ENCODE measurements at places on chromosomes 6 and 20. TPM values are rescaled to one million over a fixed set of nuclear protein-coding genes. Genes with fewer than 3 reads are reported as not detected.

GRCh38 chr6:114521926-114522325, 179.1 kb upstream of the HS3ST5 start:
- no peaks in the 10 kb centered on the region for H3K4me1 ChIP-seq
- H3K4me3 ChIP-seq: no peak overlapping the region
- no peaks in the 10 kb centered on the region for H3K27me3 ChIP-seq
- DNase-seq: no peak
- H3K36me3 ChIP-seq: no peaks in the 10 kb centered on the region
- H3K27ac ChIP-seq: no peak overlapping the region

DNA sequence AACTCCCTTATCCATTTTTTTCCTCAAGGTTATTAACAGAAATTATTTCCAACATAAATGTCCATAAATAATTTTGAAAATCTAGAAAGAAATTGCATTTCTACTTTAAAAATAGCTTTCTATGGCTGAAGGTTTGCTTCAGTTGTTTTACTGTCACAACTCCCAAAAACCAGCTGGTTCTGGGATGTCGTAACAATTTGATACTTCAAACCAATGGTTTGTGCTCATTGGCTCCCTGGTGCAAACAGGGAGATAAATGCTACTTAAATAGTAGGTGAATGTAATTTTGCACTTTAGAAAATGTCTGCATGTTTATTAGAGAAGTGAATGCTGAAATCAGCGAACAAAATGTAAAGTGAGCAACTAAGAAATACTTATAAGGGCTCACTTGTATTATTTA, 31.1 kb downstream of the LAMA2 start:
- H3K4me3 ChIP-seq: no peak overlapping the region
- H3K27me3 ChIP-seq: peaks cover 5% of the 10 kb centered on the region
- no peaks in the 10 kb centered on the region for H3K36me3 ChIP-seq

Gene TINAG
- not detected for total RNA-seq

DNA sequence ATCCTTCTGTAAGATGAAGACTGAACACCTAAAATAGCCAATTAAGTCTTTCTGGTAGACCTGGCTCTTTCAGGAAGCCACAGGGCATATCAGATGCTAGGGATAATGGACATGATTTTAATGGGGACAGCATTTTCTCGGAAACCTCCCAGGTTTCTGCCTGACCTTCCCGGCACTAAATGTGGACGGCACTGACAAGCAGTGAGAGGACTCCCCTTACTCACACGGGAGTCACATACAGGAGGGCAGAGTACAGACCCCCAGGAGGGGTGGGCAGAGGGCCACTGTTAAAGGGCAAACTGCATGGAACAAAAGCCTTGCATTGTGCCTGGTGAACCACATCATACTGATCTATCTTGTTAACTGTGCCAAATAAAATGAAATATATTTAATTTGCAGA, 19.9 kb downstream of the PSMG4 start:
- DNase-seq: no peak
- no peak overlapping the region for H3K4me3 ChIP-seq
- peaks cover 8% of the 10 kb centered on the region for H3K4me1 ChIP-seq
- H3K36me3 ChIP-seq: peaks cover 1% of the 10 kb centered on the region
- H3K27ac ChIP-seq: no peak overlapping the region
- H3K27me3 ChIP-seq: no peaks in the 10 kb centered on the region

Gene OR10C1
- total RNA-seq: not detected
